Retina (tissue), 1 donor: ENCODE measurements at places on chromosomes 16 and 17.

GRCh38 chr17:80428796-80429195, 13.8 kb downstream of the ENDOV start:
- DNase-seq = no peak

GRCh38 chr16:72317446-72317845, 145.5 kb upstream of the PMFBP1 start:
- no peak for DNase-seq

- no peak for DNase-seq
Measured at GRCh38 chr17:39928858-39929645, 1.5 kb downstream of the LRRC3C start.

GRCh38 chr16:17766012-17766411, 295.3 kb upstream of the XYLT1 start:
- DNase-seq = no peak

GRCh38 chr17:42409523-42410318, 13.3 kb downstream of the CAVIN1 start:
- DNase-seq = no peak

- DNase-seq = peak; percentile 73
Measured at GRCh38 chr17:80441133-80441578, 26.2 kb downstream of the ENDOV start.

GRCh38 chr17:78408476-78409050, 30.1 kb downstream of the PGS1 start:
- DNase-seq = no peak

GRCh38 chr17:14866266-14866665, 398.9 kb downstream of the PMP22 start:
- DNase-seq = no peak

GRCh38 chr16:3454631-3455147, 11.2 kb downstream of the NAA60 start:
- no peak for DNase-seq

GRCh38 chr17:18038149-18038850, 668 bp downstream of the ATPAF2 start:
- no peak for DNase-seq

DNA sequence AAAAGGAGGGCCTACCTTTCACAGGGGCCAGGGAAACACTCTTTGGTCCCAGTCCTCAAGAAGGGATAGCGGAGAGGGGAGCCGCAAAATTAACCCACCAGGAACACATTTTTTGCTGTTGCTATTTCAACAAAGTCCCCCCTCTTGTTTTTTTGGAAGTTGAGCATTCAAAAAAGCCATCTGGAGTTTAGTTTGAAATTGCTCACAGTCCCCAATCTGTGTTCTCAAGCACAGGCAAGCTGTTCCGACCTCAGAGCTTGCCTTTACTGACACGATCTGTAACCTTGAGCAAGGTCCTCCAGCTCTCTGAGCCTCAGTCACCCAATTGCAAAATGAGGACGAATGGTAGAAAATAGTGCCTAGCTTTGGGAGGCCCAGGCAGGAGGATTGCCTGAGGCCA, 131.1 kb downstream of the ZNF423 start:
- no peak for DNase-seq

DNA sequence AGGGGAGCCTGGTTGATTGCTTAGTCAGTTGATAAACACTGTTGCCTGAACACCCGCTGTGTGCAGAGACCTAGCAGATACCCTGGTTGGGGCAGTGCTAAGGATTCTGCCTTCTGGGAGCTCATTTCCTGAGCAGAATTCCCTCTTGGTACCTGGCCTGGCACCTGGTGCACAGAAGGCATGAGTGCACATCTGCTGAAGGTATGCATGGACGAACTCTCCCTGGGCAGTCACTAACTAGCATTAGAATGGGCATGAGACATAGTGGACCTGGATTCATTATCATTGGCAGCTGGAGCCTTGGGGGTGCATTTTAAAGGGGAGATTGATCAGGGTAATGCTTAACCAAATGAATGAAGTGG, 13.1 kb downstream of the ADCY7 start:
- DNase-seq = no peak

DNA sequence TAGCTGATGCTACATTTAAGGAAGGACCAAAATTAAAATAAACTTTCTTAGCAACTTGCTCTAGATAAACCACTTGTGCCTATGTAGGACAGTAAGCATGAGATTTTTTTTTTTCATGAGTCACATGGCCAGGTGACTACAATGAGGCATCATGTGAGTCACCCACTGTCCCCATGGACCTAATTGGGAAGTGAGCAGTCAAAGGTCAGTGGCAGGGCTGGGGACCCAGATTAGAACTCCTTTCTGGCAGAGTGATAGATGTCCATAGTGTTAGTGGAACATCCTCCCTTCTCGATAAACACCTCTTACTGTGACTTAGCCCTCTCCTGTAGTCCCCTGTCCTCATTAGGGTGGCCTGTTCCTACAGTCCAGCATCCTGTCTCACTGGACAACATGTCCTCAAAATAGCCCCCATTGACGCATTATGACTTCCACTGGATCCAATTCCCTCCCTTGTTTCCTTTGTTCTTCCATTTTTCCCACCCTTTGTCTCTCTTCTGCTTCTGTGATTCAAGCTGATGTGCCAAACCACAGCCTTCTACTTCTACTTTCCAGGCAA, 12.4 kb downstream of the ITGB3 start:
- DNase-seq = no peak

- no peak for DNase-seq
Measured at GRCh38 chr17:6101706-6102105, 31.5 kb downstream of the WSCD1 start.

DNA sequence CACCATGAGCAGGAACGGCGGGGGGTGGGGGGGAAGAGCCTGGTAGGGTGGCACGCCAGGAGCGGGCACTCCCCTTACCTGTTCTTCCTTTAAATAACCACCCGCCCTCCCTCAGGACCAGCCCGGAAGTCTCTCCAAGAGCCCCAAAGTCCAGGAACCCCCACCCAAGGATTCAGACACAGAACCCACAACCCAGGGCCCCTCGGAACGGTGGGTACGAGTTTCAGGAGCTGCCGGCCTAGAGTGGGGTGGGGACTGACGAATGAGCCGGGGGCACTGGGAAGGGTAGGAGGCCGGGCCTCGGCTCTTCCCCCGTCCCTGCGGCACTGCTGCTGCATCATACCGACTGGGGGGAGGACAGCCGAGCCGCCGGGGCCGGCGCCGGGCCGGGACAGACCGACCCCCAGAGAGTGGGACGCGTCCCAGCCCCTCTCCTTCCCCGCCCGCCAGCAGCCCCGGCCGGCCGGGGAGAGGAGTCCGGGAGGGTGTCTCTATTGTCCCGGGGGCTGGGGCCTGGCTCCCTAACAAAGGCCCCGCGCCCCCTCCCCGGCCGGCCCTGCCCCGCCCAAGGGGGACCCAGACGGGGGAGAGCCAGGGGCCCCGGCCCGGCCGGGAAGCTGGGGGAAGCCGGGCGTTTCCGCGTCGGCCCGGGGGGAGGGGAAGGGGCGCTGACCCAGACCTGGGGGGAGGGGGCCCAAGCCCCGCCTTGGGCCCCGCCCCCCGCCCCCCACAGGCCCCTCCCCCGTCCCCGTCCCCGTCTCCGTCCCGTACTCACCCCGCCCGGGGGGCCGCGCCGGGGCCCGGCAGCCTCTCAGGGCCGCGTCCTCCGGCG, 747 bp downstream of the ATXN7L3 start:
- peak; percentile 60 for DNase-seq

DNA sequence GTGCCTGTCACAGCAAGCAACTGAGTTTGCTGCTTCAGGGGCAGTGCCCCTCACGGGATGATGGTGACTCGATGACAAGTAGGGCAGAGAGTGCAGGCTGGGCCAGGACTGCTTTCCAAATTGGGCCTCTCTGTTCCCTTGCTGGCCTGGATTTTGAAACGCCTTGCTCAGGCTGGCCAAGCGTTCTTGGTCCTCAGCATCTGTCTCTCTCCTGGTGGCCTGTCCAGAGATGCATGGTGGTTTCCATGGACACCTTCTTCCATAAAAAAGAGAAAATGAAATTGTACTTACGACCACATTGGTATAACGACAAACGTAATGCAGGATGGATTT, 19.4 kb upstream of the PRM1 start:
- no peak for DNase-seq

- no peak for DNase-seq
Measured at GRCh38 chr17:80843741-80844156, 147.9 kb upstream of the CHMP6 start.

DNA sequence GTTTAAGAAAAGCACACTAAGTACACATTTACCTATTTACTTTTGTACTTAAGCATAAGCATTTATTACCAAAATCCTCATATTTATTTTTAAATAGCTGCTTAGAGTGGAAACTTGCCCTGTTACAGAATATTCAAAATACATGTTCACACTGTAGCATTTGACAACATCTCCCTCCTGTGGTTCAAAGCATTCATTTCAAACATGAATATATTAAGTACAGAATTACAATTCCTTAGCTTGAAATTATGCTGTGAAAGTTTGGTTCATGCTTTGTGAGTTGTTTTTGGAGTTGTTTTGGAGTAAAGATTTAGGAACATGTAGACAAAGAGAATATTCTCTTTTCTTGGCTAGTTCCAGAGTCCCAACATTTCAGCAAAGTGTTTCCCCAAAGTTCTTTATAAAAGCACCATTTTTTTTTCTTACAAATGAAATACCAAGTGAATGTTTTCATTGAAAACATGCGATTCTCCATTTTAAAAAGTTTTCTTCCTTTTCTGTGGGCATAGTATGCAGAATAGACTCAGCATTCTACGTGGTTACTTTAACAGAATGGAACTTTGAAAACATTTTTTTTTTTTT, 33.2 kb downstream of the TUBD1 start:
- no peak for DNase-seq

GRCh38 chr17:58280480-58281217, at the start of gene MPO:
Gene MPO (minus strand): TSS chr17:58280935. CDS start chr17:58280758, 177 bp downstream.
- no peak for DNase-seq

GRCh38 chr16:56771558-56772279, 41.8 kb downstream of the NUP93 start:
- DNase-seq = no peak

DNA sequence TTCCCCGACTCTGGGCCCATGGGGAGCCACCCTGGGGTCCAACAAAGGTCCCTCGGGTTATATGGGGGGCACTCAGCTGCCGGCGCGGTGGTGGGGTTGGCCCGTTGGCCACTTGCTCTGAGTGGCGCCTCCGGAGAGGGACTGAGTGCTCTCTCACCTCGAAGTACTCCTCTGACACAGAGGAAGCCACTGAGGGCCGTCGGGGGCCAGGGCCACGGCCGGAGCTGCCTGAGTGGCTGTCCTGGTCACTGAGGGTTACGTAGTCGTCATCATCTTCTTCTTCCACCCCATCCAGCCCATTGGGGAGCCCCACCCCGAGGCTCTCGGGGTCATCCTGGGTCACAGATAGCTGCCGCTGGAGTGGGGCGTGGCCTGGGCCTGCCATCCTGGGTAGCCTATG, 25.7 kb downstream of the SLC5A10 start:
- no peak for DNase-seq

DNA sequence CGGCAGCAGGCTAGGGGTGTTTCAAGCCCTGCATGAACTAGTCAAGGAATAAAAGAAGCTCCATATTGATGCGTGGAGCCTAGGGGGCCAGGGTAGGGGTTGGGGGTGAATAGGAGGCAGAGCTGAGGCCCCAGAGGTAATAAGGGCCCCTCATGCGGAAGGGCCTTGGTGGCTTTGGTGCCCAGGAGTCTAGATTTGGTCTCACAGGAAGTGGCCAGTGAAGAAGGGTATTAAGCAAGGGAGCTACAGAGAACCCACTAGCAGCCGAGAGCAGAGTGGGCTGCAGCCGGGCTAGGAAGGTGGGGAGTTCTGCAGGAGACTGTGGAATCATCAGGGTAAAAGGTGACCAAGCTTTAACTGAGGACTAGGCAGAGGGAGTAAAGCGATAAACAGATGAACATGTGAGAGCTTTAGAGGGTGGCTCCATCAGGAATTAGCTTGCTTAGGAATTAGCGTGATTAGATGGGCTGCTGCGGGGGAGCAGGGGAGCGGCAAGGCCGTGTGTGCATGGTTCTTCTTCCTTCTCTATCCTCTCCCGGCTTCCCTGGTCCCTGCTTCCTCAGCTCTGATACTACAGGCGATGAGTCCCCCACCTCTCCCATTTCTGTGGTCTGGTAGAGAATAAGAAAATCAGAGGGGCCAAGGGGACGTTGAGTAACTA, 9.8 kb downstream of the GNGT2 start:
- DNase-seq = no peak

- DNase-seq = peak; percentile 86
Measured at GRCh38 chr17:13462673-13463124, 139.0 kb downstream of the HS3ST3A1 start.

- DNase-seq = no peak
Measured at GRCh38 chr16:10655415-10655977, 39.2 kb downstream of the TEKT5 start.

DNA sequence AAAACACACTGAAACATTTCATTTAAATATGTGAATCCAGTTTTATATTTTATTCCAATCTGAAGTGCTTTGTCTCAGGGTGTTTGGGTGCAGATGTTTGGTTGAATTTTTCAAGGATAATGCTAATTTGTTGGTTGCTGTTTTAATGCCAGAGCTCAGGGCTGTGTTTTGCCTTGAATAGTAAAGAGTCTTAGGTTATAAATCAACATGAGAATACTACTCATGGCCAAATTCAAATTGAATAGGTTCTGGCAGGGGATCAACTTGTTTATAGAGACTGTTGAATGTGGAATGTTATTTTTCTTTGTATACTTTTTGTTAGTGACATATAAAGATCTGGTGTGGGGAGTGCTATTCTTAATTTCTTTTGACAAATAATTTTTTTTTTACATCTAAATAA, 18.8 kb downstream of the TOM1L1 start:
- no peak for DNase-seq
